ENCODE measurements at places on chromosomes 7 and 10. TPM values are rescaled to one million over a fixed set of nuclear protein-coding genes. Genes with fewer than 3 reads are reported as not detected.

The VWDE gene
- total RNA-seq, result not detected

The TRIM50 gene
- not detected for total RNA-seq

The ACTR3C gene
- 0.61 TPM for total RNA-seq

The FAM13C gene
- 2.9 TPM for total RNA-seq

The ABCC2 gene
- 6.2 TPM for total RNA-seq

The MSS51 gene
- 2.1 TPM for total RNA-seq

DNA sequence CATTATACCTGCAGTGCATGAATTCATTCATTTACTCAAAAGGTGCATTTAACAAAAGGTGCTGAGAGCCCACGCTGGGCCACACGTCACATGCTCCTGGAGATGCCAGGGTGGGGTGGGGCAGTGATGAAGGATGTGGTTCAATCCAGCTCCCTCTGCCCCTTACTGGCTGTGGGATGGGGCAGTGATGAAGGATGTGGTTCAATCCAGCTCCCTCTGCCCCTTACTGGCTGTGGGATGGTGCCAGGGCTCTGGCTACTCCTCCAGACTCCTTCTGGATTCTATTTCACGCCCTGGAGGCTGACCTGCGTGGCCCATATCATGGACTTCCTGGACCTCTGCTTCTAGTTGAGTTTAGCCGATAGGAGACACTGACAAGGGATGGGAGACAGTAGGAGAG, 44.0 kb upstream of the CTBP2 start:
- DNase-seq, result no peak

DNA sequence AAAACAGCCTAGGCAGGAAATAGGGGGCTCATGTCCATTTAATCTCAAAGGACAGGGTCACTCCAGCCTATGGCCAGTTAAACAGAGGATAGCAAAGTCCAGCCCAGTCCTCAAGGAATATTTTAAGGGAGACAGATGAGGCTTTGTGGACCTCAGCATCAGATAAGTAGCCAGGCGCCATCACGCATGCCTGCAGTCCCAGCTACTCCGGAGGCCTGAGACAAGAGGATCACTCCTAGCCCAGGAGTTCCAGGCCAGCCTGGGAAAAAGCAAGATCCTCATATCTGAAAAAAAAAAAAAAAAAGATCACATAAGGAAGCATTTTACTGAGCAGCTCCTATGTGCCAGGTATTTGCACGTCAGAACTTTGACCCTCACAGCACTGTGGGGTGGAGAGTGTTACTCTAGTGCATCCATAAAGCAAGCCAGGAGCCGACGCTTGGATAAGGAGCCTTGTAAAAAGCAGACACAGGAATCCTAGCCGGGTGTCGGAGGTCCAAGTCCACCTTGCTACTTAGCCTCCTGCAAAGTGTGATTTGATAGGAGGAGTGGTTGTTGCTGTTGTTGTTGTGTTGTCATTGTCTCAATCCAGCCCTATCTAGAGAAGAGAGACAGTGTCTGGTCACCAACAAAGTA, 61.8 kb upstream of the DOCK1 start:
- DNase-seq, result no peak

DNA sequence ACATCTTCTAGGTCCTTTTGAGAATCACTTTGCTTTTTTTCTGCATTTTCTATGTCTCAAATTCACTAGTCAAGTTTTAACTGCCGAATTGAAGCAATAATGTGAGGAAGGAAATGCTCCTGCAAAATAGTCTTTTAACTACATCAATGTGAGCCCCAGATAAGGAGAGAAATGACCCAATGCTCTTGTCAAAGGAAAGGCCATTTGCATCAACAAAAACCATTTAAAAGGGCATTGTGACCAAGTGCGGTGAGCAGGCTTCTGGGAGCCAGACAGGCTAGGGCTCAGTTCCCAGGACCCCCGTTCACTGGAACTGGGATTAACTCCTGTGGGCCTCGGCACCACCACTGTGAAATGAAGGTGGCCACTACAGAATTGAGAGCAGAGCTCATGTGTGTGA, 127.9 kb upstream of the EEPD1 start:
- DNase-seq, result no peak

GRCh38 chr10:15209827-15210509, 41.5 kb upstream of the NMT2 start:
- peak; percentile 82 for DNase-seq

DNA sequence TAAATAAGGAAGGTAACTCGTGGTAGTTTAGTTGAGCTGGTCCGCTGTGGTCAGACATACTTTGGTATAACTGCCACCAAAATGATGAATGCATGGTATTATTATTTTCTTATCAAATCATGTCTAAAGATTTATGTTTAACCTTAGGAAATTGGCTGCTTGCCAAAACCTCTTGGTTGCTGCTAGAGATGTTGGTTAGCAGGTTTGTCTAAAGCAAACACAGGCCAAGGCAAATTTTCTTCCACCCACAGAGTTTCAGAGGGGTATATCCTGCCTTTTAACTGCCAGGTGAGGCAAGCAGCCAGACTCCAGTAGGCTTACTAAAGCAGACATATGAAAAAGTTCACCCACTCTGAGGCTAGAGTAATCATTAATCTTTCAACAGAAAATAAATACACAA, 101.4 kb downstream of the SEMA3E start:
- no peak for DNase-seq

DNA sequence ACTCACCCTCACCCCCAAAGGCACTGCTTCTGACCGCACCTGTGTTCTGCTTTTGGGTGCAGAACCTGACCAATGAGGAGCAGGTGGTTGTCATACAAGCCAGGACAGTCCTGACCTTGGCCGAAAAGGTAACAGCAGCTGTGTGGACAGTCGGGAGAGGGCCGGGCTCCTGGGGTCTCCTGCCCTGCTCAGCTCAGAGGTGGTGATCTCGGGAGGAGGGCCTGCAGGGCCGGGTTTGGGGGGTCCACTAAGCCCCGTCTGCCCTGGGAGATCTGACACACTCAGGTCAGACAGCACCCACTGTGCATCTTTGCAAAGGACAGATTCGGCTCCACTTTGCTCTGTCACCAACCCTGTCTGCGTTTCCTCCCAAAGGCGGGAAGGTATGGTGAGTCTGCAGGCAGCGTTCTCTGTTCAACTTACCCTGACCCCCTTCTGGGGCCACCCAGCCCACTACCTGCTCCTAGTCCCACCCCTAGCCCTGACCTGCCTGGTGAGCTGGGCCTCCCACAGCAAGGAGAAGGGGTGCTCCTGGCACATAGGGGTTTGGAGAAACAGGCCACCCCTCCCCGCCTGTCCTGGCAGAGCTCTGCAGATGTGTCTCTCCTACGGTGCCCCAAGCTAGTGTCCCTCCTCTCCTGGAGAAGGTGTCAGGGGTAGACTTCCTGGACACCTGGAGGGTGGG, 33.7 kb upstream of the DPYSL4 start:
- no peak for DNase-seq

DNA sequence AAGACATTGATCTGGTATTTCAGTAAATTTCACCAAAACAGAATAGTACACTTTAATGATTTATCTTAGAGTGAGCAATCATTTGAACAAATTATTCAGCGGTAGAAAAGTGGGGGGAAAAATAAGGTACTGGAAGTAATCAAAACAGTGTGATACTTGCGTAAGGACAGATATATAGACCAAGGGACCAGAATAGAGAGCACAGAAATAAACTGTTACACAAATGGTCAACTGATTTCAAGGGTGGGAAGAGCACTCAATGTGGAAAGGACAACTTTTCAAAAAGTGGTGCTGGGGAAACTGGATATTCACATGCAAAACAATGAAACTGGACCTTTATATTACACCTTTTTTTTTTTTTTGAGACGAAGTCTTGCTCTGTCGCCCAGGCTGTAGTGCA, 119.9 kb downstream of the NRBF2 start:
- no peak for DNase-seq

- no peak for DNase-seq
Observed at GRCh38 chr7:1646957-1647891, 22.9 kb upstream of the ELFN1 start.

GRCh38 chr7:128235471-128235870, 5.6 kb upstream of the LEP start:
- DNase-seq, result no peak

DNA sequence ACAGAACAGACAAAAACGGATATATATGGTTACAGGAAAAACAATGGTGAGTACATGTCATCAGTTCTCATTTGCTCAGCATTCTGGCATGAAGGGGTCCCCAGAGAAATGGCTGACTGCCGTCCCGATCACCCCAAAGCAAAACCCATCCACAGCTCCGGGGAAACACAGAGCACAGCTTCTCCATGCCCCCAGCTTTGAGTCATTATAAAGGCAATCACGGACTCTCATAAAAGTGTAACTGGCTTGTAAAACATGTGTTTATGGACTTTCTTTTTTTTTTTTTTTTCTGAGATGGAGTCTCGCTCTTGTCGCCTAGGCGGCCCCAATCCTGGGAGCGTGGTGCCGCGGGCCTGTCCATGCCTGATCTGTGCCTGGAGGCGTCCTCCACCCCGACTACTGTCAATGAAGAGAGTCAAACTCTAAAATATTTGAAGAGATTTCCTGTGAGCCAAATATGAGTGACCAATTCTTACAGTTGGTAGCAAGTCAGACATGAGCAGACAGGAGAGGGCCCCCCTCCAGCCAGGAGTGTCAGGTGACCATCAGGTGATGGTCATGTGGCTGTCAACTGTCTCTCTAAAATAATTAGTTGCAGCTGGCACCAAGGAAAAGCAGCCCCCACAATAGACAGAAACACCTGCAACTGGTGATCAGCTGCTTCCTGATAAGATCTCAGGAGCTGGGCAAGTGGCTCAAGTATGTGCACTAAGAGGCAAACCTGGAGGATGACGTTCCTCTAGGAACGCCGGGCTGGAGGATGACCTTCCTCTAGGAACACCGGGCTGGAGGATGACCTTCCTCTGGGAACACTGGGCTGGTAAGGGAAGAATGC, 21.7 kb upstream of the NOM1 start:
- no peak for DNase-seq

DNA sequence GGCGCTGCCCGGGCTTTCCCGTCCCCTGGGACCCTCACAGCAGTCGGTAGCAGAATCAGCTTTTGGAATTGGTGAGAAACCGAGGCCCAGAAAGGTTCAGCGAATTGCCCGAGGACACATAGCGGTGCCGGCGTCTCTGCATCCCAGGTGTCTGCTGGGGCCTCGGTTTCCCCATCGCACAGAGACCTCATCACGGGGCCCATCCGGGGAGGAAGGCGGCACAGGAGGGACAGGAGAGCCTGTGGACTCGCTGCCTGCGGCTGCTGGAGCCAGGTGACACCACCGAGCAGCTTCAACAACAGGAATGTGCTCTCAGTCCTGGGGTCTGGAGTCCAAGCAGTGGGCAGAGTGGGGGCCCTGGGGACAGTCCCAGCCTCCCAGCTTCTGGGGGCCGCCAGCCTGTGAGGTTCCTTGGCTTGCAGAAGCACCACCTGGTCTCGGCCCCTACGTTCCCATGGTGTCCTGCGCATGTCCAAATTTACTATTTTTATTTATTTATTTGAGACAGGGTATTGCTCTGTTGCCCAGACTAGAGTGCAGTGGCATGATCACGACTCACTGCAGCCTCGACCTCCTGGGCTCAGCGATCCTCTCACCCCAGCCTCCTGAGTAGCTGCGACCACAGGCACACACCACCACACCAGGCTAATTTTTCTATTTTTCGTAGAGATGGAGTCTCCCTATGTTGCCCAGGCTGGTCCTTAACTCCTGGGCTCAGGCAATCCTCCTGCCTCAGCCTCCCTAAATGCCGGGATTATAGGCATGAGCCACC, 539 bp upstream of the COX19 start:
- no peak for DNase-seq

DNA sequence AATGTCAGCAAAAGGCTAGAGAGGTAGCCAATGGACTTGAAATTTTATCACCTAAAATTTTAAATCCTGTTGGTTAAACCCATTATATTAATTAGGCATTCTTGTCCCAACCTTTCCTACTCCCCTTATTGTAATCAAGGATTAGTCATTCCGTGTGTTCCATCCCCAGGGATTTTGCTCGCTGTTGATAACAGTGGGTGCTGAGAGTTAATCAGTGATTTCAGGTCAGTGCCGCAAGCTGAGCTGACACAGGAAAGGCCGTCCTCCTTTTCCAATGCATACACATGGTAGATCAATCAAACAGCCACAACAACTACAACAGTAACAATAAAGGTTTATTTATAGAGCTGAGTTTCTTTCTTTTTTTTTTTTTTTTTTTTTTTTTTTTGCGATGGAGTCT, 271.4 kb downstream of the ACTR3B start:
- no peak for DNase-seq

DNA sequence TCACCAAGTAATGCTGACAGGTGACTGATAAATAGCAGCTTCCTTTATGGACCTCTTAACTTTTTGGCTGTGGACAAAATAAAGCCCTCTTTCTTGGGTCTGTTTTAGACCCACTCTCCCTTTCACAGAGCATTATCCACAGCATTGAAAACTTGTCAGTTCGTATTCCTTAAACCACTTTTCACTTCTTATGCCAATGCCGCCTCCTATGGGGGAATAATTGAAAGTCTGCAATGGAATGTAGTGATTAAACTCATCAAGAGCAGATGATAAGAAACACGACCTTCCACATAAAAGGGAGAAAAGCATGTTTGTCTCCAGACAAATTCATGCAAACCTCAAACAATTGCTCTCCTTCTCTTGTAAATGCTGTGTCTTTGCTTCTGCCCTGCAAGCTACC, 153.4 kb downstream of the SORCS1 start:
- no peak for DNase-seq

DNA sequence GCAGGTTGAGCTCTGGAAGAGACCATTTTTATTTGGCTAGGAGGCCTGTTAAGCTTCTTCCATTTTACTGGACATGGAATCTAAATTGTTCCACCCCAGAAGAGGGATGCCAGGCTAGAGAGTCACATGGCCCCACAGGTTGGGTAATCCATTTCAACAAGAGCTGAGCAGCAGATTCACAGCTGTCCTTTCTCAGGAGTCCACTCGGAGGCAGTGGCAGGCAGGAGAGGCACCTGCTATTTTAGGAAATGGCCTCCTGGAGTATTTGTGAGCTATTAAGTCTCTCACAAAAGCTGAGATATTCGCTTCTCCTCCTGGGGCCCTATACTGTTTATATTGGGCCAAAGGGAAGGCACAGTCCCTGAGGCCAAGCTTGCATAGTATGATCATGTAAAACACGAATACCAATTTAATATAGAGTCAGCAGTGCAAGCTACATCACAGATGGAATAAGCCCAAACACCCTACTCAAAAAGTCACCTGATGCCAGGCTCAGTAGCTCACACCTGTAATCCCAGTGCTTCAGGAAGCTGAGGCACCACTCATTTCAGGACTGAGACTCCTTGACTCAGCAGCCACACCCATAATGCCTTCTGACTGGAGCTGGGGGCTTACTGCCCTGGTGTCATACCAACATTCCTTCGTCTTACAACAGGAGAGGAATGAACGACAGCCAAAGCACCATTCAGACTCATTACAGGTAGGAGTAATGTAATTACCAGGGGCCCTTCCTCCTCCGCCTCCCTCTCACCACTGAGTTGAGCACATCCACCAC, 124.1 kb downstream of the LMBR1 start:
- DNase-seq, result no peak

Data from neural crest cell (in vitro differentiated cells).